Panc1 (cell line): ENCODE measurements at places on chromosomes 6 and 20.
A peak's percentile ranks its signal among the peaks of the same experiment; 100 is the strongest.

- no peak overlapping the region for H3K4me3 ChIP-seq
- no peaks in the 10 kb centered on the region for H3K4me1 ChIP-seq
- no peaks in the 10 kb centered on the region for H3K36me3 ChIP-seq
- DNase-seq = no peak
- H3K27ac ChIP-seq = no peak overlapping the region; the same call in 1 of the 2 replicates
Measured at GRCh38 chr6:71510057-71510713, 221.6 kb downstream of the OGFRL1 start.

DNA sequence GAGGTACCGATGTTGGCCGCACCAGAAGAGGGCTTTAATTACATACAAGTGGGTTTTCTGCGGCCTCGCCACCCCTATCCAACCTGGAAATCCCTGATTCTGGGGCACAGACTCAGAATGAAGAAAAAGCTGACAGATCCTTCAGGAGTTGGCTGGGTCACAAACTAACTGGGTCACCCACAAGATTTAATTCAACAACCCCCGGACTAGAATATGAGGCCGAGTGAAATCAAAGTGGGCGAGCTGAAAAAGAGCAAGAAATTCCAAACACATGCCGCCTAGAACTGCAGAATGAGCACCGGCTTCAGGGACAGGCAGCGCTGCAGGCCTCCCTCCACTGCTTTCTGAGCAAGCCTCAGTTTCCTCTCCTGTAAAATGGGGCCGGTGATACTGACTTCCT is 30.0 kb downstream of the GRM4 start:
- H3K4me1 ChIP-seq = no peaks in the 10 kb centered on the region
- no peak for DNase-seq
- no peak overlapping the region for H3K4me3 ChIP-seq

DNA sequence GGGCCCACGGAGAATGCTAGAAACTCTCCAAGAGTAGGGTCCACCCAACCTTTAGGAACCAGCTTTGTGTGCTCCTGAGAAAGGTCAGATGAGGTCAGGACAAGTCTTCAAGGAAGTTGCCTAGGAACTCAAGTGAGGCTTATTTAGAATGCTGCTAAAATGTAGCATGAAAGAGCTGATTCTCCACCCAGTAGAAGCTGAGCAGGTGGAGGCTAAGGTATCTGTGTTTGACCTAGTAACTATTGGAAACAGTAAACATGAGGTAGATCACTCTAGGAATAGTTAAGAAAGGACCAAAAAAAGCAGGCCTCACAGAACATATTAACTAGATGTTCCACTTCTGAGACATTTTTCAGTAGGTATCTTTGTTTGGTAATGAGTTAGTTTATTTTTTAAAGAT is 13.9 kb downstream of the CEP43 start:
- H3K4me3 ChIP-seq = no peak overlapping the region
- peaks cover 53% of the 10 kb centered on the region for H3K36me3 ChIP-seq
- no peak overlapping the region for H3K27ac ChIP-seq

DNA sequence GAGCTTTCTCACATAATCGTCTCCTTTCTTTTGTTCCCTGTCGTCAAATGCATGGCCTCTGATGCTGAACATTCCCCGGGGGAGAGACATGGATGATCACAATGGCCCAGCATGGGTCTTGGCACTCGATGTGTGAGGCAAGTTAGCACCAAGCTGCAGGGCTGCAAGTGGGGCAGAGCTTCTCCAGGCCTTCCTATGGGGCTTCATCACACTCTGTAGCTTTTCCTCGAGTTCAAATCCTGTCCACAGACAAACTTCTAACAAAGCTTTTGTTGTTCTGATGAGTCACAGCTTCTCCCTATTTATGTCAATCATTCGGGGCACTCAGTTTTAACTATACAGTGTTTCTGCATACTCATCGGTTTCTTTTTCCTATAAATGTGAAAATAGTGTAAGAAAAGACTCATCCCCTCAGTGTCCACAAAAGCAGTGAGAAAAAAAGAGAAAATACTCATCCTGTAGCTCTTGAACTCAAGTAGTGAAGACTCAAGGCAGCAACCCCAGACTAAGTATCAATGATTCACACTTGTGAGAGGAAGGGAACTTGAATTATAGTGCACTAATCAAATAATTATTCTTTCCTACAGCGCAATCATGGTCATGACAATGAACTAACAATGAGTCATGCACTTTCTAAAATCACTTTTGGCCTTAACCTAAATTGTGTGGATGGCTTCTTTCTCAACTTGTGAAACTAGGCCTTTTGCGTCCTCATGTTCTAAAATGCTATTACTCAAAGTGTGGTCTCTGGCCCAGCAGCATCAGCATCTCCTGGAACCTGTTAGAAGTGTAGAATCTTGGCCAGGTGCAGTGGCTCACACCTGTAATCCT is 68.4 kb upstream of the NOX3 start:
- no peak overlapping the region for H3K27ac ChIP-seq
- no peaks in the 10 kb centered on the region for H3K27me3 ChIP-seq
- H3K36me3 ChIP-seq = no peaks in the 10 kb centered on the region
- no peaks in the 10 kb centered on the region for H3K4me1 ChIP-seq

- no peaks in the 10 kb centered on the region for H3K4me1 ChIP-seq
- H3K4me3 ChIP-seq = no peak overlapping the region
- no peaks in the 10 kb centered on the region for H3K27me3 ChIP-seq
- DNase-seq = no peak
Measured at GRCh38 chr6:74356391-74356790, 660.4 kb downstream of the CD109 start.

DNA sequence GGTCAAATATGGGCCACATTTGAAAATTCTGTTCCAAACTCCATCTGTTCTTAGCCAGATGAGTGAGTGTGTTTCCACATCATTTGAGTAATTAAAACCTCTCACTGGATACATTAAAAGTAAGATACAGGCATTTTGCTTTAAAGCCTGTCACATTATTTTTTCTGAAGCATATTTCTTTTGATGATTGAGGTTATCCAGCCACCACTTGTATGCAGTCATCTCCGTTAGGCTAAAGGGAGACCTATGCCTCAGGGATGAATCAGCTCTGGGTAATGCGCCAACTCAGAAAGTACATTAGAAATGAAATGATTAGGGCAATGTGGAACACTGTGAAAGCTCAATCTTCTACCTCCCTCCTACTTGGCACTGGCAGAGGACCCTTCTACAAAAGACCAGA is 90.7 kb downstream of the SNAP25 start:
- H3K4me1 ChIP-seq = 0 out of 2 replicates have a peak, but pooled peaks cover 4% of the 10 kb centered on the region
- no peak overlapping the region for H3K27ac ChIP-seq
- no peaks in the 10 kb centered on the region for H3K36me3 ChIP-seq
- no peaks in the 10 kb centered on the region; the same call in 1 of the 2 replicates for H3K27me3 ChIP-seq
- H3K4me3 ChIP-seq = no peak overlapping the region

DNA sequence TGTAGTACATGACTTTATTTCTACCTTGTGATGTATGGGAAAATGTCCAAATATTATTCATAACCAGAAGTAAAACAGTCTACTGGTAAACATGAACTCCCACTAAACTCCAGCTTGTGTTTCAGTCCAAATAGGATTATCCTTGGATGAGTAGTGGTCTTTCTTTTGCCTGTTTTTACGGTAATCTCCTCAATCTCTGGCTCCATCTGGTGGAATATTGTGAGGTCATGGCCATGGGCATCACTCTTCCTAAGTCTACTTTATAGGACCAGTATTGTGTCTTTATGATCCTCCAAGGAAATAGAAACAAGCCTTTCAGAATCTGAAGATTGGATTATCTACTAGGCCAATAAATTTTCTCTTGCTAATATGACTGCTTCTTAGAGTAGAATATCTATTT is 505.0 kb downstream of the BMP2 start:
- no peak for DNase-seq
- no peaks in the 10 kb centered on the region for H3K4me1 ChIP-seq
- no peak overlapping the region for H3K4me3 ChIP-seq
- no peaks in the 10 kb centered on the region for H3K27me3 ChIP-seq
- no peaks in the 10 kb centered on the region for H3K36me3 ChIP-seq

DNA sequence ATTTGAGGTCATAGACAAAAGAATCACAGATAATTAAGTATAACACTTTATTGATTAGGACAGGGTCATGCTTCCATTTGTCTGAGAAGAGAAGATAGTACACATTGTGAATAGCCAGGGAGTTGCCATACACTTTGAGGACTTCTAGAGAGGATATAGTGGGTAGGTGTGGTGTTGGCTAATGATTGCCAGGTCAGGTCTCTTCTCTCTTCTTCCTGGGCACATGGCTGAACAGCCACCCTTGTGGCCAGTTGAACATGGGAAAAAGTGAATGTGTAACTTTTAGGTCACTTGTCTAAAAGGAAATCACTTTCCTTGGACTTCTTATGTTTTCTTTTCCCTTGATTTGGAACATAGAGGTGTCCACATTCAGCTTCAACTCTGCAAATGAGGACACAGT is 772.1 kb upstream of the MAP3K7 start:
- no peak for DNase-seq
- H3K4me3 ChIP-seq = no peak overlapping the region
- H3K27ac ChIP-seq = no peak overlapping the region

DNA sequence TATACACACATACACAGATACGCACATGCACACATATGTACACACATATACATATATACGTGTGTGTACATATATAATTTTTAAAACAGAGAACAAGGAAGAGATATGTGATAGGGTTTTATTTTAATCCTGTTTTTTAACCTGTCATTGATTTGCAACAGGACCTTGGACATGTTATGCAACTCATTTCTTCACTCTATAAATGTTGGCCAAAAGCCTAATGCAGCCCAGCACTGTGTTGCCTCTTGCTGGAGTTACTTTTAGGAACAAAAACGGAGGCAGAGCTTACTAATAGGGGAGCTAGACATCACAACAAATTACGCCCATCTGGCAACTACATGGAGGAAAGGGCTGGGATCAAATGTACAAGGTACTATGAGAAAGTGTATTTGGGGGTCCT is 179.9 kb upstream of the TAB2 start:
- no peaks in the 10 kb centered on the region for H3K27me3 ChIP-seq
- no peaks in the 10 kb centered on the region for H3K4me1 ChIP-seq
- no peak for DNase-seq
- H3K36me3 ChIP-seq = no peaks in the 10 kb centered on the region
- no peak overlapping the region for H3K27ac ChIP-seq
- no peak overlapping the region for H3K4me3 ChIP-seq

DNA sequence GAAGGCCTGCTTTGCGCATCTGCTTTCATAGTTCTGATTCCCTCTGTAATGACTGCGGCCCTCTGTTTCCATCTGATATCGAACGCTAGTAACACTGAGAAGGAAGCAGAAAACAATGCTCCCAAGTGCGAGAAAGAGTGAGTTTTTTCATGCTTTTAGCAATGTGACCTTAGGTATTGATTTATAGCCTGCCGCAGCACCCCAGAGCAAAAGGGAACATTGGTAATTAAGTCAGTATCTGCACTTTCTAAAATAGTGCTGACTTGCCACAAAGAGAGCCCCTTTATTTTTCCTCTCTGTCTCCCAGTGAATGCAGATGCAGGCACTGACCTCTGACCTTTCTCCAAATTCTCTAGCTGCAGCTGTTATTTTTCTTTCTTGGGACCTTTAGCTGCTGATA is 129.8 kb downstream of the HDGFL1 start:
- H3K27ac ChIP-seq = no peak overlapping the region
- H3K27me3 ChIP-seq = no peaks in the 10 kb centered on the region
- H3K4me3 ChIP-seq = no peak overlapping the region
- H3K4me1 ChIP-seq = no peaks in the 10 kb centered on the region
- no peaks in the 10 kb centered on the region; the same call in 1 of the 2 replicates for H3K36me3 ChIP-seq
- no peak for DNase-seq

GRCh38 chr20:57416296-57417022 is 25.3 kb downstream of the RBM38 start:
- H3K27ac ChIP-seq = no peak overlapping the region
- no peaks in the 10 kb centered on the region for H3K27me3 ChIP-seq
- H3K4me3 ChIP-seq = no peak overlapping the region
- H3K4me1 ChIP-seq = no peaks in the 10 kb centered on the region; the same call in 1 of the 2 replicates
- DNase-seq = no peak
- no peaks in the 10 kb centered on the region for H3K36me3 ChIP-seq

GRCh38 chr20:17933711-17934110 is 34.9 kb downstream of the SNX5 start:
- peaks cover 12% of the 10 kb centered on the region for H3K4me1 ChIP-seq
- H3K36me3 ChIP-seq = no peaks in the 10 kb centered on the region
- no peak for DNase-seq
- no peak overlapping the region for H3K4me3 ChIP-seq
- no peak overlapping the region for H3K27ac ChIP-seq

DNA sequence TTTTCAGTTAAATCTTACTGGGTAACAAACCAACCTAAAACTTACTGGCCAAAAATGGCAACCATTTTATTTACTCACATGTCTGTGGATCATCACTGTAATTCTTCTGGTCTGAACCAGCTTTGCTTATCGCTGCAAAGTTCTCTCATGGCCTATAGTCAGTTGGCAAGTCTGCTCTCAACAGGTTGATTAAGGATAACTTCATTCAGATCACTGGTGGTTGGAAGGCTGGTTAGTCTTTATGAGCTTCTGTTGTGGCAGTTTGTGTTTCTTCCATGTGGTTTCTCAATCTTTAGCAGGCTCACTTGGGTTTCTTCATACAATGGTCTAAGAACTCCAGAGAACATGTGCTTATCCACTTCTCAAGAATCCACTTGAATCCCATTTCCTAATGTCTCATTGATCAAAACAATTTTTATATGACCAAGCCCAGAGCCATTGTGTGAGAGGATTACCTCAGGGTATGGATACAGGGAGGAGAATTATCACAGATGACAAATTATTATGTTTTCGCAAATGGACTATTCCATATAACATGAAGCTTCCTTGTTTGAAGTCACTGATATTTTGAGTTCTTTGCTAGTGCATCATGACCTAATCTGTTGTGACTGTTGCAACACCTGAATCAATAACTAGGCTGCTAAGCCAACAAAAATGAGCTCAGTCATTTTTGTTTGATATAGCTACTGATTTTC is 155.4 kb upstream of the BMP2 start:
- H3K4me1 ChIP-seq = no peaks in the 10 kb centered on the region
- H3K27ac ChIP-seq = no peak overlapping the region
- no peak overlapping the region for H3K4me3 ChIP-seq

DNA sequence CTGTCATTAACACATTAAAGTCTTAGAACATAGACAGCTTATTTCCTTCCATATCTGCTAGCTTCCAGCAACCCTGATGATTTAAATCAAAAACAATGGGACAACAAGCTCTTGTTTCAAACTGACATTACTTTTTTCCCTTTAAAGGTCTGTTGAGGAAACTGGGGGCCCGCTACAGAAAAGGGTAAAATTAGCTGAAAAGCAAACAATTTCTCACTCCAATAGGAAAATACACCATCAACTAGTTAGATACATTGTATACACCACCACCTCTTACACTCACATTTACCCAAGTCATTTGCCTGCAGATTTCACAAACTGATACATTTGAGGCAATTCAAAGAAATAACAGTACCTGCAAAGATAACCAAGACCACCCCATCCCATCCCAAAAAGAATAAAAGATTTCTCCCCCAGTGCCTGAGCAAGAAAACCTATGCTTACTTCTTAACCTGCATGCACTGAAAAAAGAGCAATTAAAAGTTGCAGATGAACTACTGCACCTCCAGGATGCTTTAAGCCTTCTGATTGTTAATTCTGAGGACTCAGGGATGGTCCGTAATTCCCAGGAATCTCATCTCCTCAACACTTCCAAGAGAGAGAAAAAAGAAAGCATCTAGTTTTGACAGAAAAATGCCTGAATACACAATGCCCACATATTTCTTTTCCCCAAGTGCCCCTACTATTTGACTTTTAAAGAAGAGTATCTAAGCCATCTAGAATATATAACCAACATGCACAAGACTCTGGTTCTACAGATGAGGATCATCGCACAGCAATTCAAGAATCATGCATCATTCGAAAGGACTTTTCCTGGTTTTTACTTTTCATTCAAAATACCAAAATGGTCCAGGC is 5.6 kb downstream of the ZMYND8 start:
- no peaks in the 10 kb centered on the region for H3K27me3 ChIP-seq
- peak overlapping the region; percentile 100 for H3K27ac ChIP-seq
- peak overlapping the region; percentile 28 for H3K4me3 ChIP-seq
- peaks cover 2% of the 10 kb centered on the region; the same call in 1 of the 2 replicates for H3K36me3 ChIP-seq
- H3K4me1 ChIP-seq = peaks cover 97% of the 10 kb centered on the region
